ENCODE measurements at places on chromosomes 1 and 21. TPM values are rescaled to one million over a fixed set of nuclear protein-coding genes. Genes with fewer than 3 reads are reported as not detected.

DNA sequence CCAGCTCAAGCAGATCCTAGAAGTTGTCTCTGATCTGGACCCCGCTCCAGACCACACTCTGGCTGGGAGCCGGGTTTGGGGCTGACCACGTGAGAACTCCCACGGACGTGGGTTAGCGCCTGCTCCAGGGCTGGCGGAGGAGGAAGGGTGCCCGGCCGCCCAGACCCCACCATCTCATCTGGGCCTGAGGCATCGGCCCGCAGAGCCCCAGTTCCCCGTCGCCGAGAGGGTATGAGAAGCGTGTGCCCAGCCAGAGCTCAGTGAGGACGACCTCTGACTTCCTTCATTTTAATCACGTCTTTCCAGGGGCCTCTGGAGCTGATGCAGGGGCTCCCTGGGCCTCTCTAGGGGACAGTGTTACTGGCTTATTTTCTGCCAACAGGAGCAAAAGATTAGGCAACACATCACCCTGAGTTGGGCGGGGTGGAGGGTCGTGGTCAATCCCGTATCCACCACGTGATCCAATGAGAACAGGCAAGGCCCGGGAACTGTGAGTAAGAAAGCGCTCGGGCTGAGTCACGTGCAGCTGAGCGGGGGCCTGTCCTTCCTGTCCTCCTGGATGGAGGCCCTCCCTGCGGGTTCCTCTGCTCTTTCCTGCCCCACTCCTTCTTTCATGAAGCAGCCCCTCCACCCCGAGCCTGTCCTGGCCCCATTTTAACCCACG is 81.1 kb downstream of the SIK1 start:
- H3K27me3 ChIP-seq = peaks cover 3% of the 10 kb centered on the region
- H3K4me3 ChIP-seq = no peak overlapping the region
- H3K27ac ChIP-seq = peak overlapping the region; percentile 55
- H3K36me3 ChIP-seq = no peaks in the 10 kb centered on the region
- no peak for DNase-seq
- H3K4me1 ChIP-seq = peaks cover 81% of the 10 kb centered on the region

DNA sequence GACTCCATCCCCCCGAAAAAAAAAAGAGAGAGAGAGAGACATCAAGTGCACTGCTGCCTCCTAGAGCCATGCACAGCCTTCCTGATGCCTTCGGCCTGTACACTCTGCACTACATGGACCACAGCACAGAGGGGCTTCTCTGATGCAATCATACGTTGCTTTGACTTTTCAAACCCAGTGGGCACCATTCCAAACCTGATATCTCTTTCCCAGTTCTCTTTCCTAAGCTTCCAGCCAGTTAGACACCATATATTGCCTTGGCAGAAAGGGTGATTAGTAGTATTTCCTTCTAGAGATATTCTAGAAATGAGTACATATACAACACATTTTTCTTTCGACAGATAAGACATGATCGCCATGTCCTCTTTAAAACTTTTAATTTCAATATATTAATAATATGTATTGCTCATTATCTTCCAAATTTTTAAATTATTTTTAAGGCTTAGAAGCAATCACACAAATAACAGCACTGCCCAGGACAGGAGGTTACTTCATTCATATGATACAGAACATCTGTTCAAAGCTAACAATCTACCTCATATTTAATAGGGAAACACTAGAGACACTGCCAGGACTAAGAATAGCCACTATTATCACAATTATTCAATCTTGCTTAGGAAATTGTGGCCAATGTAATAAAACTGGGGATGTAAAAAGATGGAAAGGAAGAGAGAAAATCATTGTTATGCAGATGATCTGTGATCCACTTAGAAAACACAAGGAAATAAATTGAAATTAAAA is 9.9 kb downstream of the CLCA1 start:
- H3K36me3 ChIP-seq = no peaks in the 10 kb centered on the region
- DNase-seq = peak; percentile 66
- H3K27me3 ChIP-seq = no peaks in the 10 kb centered on the region
- no peak overlapping the region for H3K4me3 ChIP-seq

Gene LRRC71
- total RNA-seq = 0.53 TPM

Gene NTRK1
- total RNA-seq = 0.35 TPM

Data from muscle of leg (tissue), 16 donors.